ENCODE measurements at places on chromosomes 16 and 17. TPM values are rescaled to one million over a fixed set of nuclear protein-coding genes. Genes with fewer than 3 reads are reported as not detected.

DNA sequence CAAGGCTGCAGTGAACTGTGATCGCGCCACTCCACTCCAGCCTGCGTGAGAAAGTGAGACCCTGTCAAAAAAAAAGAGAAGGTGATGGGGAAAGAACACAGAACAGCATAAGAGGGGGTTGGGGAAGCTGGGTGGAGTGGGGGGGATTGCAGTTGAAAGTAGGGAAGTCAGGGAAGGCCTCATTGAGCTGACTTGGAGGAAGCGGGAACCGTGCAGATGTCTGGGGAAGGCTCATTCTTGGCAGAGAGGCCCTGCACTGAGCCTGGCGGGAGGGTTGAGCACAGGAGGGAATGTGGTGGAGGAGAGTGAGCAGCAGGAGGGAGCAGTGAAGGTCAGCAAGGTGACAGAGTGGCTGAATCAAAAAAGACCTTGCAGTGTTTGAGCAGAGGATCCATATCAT is 26.9 kb downstream of the IL4R start:
- no peak for DNase-seq

- no peak for DNase-seq
Observed at GRCh38 chr17:1462164-1463112, 6.4 kb upstream of the CRK start.

- DNase-seq: no peak
Observed at GRCh38 chr17:43129671-43130010, 4.5 kb upstream of the BRCA1 start.

DNA sequence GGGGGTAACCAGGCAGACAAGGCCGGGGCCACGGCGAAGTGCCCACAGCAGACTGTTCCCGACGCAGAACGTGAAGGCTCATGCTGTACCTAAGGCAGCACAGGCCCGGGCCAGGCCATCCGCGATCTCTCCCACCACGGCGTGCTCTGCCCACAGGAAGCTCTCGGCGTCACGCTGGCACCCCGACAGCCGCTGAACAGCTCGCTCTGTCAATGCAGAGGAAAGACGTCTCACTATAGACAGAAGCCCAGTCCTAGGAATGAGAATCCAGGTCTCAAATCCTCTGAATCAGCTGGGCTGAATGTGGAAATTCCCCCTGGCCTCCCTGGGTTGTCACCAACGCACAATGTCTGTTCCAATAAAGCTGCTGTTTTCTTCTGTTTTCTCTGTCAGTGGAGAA is 21.4 kb downstream of the SERPINF1 start:
- DNase-seq: peak; percentile 72

DNA sequence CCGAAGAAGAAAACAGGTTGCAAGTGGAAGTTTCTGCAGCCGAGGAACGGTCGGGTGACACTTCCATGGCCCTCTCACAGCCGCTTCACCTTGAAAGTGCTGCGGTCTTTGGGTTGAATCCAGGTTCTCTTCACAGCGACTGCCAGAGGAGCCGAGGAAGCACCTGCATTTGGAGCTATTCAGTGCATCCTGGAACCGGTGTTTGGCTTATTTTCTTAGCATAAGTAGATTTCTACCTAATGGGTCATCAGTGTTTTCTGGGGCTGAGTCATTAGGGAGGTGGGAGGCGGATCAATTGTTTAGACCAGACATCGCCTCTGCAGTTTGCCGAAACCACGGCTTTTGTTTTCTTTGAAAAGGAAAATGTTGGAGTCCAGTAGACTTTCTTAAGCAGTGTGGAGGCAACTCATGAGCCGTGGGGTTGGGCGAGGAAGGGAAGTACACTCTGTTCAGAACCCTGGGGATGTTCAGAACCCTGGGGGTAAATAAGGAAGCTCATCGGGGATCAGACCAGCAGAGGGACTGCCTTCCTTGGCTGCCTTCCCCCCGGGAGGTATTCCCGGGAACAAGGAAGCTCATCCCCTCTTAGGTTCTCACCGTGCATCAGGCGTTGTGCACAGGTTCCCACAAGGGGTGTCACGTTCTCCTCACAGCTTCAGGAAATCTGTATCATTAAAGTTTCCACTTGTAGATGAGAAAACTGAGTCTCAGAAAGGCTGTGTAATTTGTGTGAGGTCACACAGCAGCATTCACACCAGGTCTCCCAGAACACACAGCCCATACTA is 361.5 kb downstream of the SNX29 start:
- no peak for DNase-seq

- no peak for DNase-seq
Observed at GRCh38 chr17:82475458-82475857, 16.9 kb downstream of the NARF start.

- DNase-seq: no peak
Observed at GRCh38 chr17:6297960-6298359, 137.0 kb downstream of the AIPL1 start.

DNA sequence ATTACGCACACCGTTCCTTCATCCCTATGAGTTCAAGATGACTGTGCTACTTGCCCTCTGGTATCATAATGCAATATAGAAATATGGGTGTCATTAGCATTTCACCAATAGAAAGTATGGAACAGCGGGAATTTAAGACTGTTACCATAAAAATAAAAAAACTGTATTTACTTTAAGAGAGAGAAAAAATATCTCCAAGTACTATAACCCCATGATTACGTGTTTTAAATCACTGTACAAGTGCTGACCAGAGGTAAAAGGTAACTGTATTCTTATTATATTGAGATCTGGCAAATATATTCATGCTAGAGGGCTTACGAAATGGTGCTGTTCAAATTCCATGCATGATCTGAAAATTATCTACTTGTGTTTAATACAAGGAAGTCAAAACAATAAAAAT is 5.2 kb downstream of the SDR42E1 start:
- no peak for DNase-seq

GRCh38 chr17:31744511-31744951 is 114.5 kb downstream of the COPRS start:
- no peak for DNase-seq

GRCh38 chr17:72184805-72185204 is 64.0 kb downstream of the SOX9 start:
- no peak for DNase-seq

GRCh38 chr16:86952769-86953168 is 364.4 kb downstream of the C16orf95 start:
- no peak for DNase-seq

The ALDH3A1 gene
- 0.60 TPM for total RNA-seq

GRCh38 chr16:4520913-4521312 is 17.7 kb downstream of the CDIP1 start:
- no peak for DNase-seq

- no peak for DNase-seq
Observed at GRCh38 chr17:57887161-57887560, 37.3 kb upstream of the MRPS23 start.

- DNase-seq: no peak
Observed at GRCh38 chr16:82584553-82585152, 42.1 kb upstream of the CDH13 start.

DNA sequence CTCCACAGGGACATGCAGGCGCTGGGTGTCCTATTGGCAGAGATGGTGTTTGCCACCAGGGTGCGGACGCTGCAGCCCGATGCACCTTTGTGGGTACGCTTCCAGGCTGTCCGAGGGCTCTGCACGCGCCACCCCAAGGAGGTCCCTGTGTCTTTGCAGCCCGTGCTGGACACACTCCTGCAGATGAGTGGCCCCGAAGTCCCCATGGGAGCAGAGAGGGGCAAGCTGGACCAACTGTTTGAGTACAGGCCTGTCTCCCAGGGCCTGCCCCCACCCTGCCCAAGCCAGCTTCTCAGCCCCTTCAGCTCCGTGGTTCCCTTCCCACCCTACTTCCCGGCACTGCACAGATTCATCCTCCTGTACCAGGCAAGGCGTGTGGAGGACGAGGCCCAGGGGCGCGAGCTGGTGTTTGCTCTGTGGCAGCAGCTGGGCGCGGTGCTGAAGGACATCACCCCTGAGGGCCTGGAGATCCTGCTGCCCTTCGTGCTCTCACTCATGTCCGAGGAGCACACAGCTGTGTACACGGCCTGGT is 2.8 kb downstream of the WDR81 start:
- DNase-seq: no peak

DNA sequence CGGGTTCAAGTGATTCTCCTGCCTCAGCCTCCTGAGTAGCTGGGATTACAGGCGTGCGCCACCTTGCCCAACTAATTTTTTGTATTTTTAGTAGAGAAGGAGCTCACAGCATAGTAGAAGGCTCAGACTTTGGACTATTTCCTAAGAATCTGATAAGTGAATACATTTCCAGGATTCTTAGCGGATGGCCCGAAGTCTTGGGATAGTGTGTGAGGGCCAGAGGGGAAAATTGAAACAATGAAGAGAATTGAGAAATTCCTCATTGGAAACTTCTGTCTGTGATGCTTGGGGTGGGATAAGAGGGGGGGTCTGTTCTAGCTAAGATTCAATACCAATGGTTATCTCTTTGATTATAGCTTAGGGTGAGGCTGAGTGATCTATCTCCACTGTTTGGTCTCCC is 183.3 kb downstream of the MSI2 start:
- DNase-seq: no peak

DNA sequence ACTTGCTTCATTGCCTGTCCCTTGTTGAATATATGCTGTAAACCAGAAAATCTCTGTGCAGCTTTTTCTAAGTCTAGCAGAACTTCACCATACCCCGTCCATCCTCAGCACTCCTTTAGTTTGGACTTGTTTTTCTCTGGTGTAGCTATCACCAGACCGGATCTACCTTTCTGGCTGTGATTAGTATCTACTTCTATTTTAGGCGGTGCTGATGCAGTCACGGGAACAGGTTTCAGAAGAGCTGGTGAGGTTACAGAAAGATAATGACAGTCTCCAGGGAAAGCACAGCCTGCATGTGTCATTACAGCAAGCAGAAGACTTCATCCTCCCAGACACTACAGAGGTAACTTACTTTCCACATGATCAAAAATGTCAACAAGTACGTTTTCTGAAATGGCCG is 46.4 kb downstream of the NUP88 start:
- DNase-seq: no peak

The ZNF18 gene
- total RNA-seq: 7.1 TPM

The CES1 gene
- 11.6 TPM for total RNA-seq

The VASN gene
- total RNA-seq: 5.1 TPM

- DNase-seq: no peak
Observed at GRCh38 chr16:58815181-58815888, 81.2 kb upstream of the GOT2 start.

DNA sequence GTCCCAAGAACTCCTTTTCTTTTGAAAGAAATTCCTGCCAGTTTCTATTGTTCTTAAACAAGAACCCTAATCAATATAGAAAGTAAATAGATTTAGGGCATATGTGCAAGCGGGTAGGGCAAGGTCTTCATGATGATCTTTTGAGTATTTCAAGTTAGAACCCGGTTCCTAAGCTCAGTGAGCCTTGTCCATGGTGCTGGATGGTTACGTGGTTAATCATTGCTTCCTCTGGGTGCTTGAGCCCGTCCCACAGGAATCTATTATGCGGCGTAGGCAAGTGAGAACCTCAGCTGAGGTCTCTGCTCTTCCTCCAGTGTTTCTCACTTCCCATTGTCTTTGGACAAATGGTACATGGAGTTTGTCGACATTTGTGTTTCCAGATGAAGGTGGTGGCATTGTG is 580.8 kb upstream of the EEF2KMT start:
- DNase-seq: peak; percentile 4

DNA sequence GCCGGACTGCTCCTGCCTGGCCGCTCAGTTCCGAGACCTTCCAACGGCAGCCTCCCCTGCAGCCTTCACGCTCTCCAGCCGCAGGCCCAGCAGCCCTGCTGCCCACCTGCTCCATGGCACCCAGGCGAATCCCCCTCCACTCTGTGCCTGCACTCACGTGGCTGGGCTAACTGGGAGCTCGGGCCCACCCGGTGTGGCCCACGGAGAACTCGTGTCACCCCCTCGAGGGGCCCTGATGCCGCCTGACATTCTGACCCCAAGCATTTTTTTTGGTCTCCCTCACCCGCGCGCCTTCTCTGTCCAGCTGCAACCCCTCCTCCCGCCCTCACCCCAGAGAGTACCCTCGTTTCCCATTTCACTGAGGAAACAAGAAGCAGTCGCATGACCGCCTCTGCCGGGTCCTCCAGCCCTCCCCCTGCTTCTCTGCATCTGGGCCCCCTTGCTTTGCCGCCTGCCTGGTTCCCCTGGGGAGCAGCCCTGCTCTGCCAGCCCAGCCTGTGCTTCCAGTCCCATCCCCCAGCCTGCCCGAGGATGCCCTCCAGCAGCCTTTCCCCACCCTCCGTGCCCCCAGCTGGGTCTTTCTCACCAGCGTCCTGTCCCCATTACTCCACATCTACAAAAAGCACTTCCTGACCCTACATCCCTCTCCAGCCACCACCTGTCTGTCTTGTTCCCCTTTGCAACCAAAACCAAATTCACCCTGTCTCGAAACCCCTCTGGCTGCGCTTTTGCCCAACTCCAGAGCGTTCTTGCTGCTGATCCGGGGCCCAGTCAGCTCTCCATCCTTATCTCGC is 146.4 kb upstream of the CHMP6 start:
- DNase-seq: no peak

DNA sequence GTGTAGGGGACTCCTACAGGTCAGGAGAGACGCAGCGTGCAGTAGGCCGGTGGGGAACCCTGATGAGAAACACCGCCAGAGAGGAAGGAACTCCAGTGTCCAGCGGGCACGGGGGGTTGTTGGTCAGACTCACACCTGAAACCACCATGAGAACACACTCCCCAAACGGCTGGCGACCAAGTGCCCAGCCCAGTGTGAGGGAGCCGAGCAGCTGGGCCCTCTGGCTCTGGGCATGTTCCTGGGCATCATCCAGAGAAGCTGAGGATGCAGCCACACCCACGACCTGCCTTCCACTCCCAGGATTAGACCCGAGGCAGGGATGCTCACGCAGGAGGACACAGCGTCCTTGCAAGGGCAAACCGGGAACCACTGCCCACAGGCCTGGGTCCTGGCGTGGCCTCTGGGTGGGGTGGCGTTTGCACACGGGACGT is 108.3 kb upstream of the ZNF750 start:
- DNase-seq: peak; percentile 31

The INCA1 gene
- total RNA-seq: 1.8 TPM

- peak; percentile 62 for DNase-seq
Observed at GRCh38 chr17:79023886-79024771, at the start of gene C1QTNF1. TSS of gene C1QTNF1 (plus strand) at chr17:79024169. CDS start at chr17:79043969, 19,800 bp downstream.

DNA sequence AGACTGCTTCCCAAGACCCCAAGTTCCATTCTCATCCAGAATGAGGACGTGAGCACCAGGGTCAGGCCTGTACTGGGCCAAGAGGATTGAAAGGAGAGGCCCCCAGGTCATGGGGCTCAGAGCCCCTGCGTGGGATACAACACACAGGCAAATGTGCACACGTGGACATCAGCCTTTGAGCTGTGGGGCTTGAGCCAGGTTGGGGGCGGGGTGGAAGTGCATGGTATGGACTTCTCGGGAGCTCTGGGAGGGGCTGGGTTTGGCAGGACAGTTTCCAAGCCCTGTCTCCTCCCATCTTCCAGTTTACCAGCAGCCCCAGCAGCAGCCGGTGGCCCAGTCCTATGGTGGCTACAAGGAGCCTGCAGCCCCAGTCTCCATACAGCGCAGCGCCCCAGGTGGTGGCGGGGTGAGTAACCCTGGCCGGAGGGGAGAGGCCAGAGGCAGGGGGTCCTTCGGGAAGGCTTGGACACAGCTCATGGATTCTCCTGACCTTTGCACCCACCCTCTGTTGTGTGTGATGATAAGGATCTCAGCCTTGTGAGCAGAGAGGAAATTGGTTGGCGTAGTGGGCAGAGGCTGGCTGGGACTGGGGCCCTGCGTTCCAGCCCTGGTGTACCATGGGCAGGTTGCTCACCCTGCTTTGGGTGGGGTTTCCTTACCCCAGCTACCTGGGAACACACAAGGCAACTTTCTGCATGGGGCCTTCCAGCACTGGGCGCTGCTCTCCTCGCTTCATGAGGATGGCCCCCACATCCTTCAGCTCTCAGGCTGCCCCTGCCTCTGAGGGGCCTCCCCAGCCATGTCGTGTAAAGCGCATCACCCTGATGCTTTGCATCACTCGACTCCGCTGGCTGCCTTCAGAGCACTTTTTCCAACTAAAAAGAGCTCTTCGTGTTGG is 10.4 kb upstream of the LASP1NB start:
- DNase-seq: peak; percentile 45

- no peak for DNase-seq
Observed at GRCh38 chr16:22360963-22361659, 13.3 kb downstream of the CDR2 start.

Measured in mucosa of descending colon (tissue), 3 donors.